ENCODE measurements at places on chromosomes 5 and 9.

GRCh38 chr9:136784249-136784996 lies 6.7 kb upstream of the TMEM141 start:
- DNase-seq: no peak

- no peak for DNase-seq
Observed at GRCh38 chr9:93131599-93132286, 2.3 kb downstream of the NINJ1 start.

DNA sequence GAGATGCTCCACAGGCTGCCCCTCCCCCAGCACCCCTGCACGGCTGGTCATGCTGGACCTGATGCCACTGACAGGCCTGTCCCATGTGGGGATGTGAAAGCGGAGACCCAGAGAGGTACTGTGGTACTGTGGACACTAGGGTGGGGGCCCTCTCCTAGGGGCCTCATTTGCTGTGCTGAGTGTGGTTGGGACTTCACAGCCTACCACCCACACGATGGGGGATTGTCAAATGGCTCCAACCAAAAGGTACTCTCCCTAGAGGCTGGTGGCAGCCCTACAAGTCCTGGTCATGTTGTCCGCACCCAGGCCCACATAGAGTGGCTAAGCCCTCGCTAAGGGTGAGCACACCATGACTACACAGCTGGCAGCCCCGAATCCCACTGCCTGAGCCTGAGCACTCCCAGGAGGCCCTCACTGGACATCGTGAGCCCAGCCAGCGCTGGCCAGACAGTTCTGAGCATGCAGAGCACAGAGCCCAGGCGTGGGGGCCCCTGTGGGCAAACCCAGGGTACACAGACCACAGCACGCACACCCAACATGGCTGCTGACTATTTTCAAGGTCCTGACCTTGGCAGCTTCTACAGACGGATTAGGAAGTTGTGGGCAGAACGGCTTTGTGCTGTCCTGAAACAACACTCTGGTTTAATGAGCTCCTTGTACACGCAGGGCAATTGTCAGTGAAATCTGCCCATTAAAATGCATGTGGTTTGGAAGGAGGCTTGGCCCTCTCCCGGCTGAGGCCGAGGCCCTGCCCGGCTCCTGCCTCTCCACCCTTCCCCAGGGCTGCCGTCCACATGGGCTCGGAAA lies 214.1 kb downstream of the HSPA4 start:
- no peak for DNase-seq

GRCh38 chr9:128243215-128244018 lies 32.4 kb downstream of the GOLGA2 start:
- DNase-seq: no peak

GRCh38 chr5:177116631-177117373 lies 16.8 kb upstream of the NSD1 start:
- peak; percentile 81 for DNase-seq

GRCh38 chr5:78845470-78845869 lies 139.6 kb downstream of the ARSB start:
- no peak for DNase-seq

All from stimulated activated CD4-positive, alpha-beta T cell treated with anti-CD3 and anti-CD28 coated beads, Interleukin-12 subunit alpha, Interleukin-12 subunit beta, amount 100 ng/mL, for 48 hours (primary cell).